ENCODE measurements at places on chromosomes 1 and 21. TPM values are rescaled to one million over a fixed set of nuclear protein-coding genes. Genes with fewer than 3 reads are reported as not detected.

Gene NIBAN1
- total RNA-seq = 16.8 TPM

Gene DIRAS3
- 0.21 TPM for total RNA-seq

Gene LAX1
- total RNA-seq = 14.2 TPM

DNA sequence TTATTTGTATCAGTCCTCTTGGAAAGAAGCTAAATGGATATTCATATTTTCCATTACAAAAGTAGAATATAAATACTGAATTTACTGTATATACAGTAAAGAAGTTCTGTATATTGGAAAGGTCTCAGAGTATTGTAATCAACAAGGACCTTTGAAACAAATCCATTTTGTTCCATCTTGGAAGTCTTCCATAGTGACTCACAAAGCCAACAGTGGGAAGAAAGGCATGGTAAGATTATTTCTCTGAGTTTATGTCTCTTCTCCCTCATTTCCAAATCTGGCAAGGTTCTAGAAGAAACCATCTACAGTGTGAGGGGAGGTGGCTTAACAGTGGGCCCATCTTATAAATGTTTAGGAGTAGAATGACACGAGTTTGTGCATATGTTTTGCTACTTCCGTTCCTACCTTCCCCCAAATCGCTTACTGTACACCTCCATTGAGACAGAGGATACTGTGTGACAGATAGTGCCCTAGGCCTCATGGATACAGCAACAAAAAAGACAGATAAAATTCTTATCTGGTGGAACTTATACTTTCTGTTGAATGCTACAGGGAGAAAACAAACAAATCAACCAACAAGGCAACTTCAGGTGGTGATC, 22.1 kb upstream of the SSX2IP start:
- no peak overlapping the region for H3K27ac ChIP-seq
- DNase-seq = no peak
- no peaks in the 10 kb centered on the region for H3K27me3 ChIP-seq
- no peaks in the 10 kb centered on the region for H3K36me3 ChIP-seq
- no peaks in the 10 kb centered on the region for H3K4me1 ChIP-seq
- no peak overlapping the region for H3K4me3 ChIP-seq

- H3K36me3 ChIP-seq = no peaks in the 10 kb centered on the region
- H3K27me3 ChIP-seq = no peaks in the 10 kb centered on the region
- DNase-seq = no peak
- H3K27ac ChIP-seq = no peak within 1 kb of the TSS
Observed at GRCh38 chr1:111227434-111227833, at the start of gene CHI3L2. CHI3L2 (plus strand) TSS chr1:111227713; CDS start chr1:111227730, 17 bp downstream.

GRCh38 chr1:201714542-201715329, 114.2 kb upstream of the IPO9 start:
- H3K36me3 ChIP-seq = no peaks in the 10 kb centered on the region
- DNase-seq = no peak
- H3K4me1 ChIP-seq = peaks cover 2% of the 10 kb centered on the region
- H3K27me3 ChIP-seq = no peaks in the 10 kb centered on the region
- H3K27ac ChIP-seq = no peak overlapping the region
- no peak overlapping the region for H3K4me3 ChIP-seq

DNA sequence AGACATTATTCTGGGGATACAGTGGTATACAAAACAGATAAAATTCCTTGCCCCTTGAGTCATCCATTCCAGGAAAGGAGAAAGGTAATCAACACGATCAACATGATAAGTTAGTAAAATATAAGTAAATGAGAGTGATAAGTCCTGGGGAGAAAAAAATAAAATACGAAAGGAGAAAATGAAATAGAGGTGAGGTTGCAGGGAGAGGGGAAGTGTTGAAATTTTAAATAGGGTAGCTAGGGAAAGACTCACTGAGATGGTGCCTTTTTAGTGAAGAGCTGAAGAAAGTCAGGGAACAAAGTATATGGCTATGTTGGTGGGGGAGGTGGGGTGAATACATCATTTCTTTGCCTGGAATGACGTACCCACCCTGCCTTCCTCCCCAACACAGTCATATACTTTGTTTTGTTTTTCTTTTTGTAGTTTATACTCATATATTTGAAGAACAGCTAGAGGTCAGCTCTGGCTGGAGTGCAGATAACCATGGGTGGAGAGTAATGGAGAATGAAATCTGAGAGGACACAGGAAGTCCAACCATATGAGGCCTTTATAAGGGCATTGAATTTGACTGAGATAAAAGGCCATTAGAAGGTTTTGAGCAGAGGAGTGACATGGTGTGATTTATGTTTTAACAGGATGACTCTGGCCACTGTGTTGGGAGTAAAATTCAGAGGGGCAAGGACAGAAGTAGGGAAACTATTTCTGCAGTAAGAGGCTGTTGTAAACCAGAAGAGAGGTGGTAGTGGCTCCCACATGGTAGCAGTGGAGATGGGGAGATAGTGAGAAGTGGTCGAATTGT, 54.8 kb downstream of the OSBPL9 start:
- no peak overlapping the region for H3K4me3 ChIP-seq
- H3K27me3 ChIP-seq = no peaks in the 10 kb centered on the region
- no peaks in the 10 kb centered on the region for H3K4me1 ChIP-seq
- no peak for DNase-seq

DNA sequence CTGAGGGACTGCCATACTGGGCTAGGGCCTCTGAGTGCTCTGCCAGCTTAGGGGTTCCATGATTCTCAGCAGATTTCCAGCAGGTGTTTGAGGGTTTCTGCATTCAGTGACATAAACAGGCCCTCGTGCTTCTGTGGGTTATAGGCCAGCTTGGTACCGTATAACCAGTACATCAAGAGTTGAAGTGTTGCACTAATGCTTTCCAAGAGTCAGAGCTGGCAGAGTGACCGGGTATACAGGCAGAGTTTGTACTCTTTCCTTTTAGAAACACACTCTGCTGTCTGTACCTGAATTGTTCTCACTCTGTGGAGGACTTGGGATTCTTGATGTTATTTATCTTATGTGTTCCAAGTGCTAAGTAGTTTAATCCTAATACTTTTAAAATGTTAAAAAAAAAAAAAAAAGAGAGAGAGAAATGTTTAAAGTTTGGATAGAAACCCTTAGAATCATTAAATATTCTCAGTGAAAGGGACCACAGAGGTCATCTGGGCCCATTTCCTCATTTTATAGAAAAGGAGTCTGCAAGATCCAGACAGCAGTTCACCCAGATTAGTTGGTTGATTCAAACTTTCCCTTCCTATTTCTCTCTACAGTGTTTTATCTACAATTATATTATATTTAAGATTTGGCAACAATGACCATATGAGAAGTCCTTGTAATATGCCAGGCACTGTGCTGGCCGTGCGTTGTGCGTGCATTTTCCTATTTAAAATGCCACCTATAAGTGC, 325.8 kb downstream of the KIF26B start:
- H3K4me3 ChIP-seq = no peak overlapping the region
- H3K36me3 ChIP-seq = no peaks in the 10 kb centered on the region
- no peak for DNase-seq
- no peaks in the 10 kb centered on the region for H3K4me1 ChIP-seq

GRCh38 chr1:10651793-10652192, 144.7 kb downstream of the CASZ1 start:
- no peaks in the 10 kb centered on the region for H3K4me1 ChIP-seq
- H3K4me3 ChIP-seq = no peak overlapping the region
- no peak for DNase-seq
- H3K27ac ChIP-seq = no peak overlapping the region
- H3K36me3 ChIP-seq = no peaks in the 10 kb centered on the region
- no peaks in the 10 kb centered on the region for H3K27me3 ChIP-seq

- H3K4me1 ChIP-seq = no peaks in the 10 kb centered on the region
- DNase-seq = no peak
- H3K4me3 ChIP-seq = no peak overlapping the region
- no peak overlapping the region for H3K27ac ChIP-seq
- no peaks in the 10 kb centered on the region for H3K36me3 ChIP-seq
Observed at GRCh38 chr1:197304638-197305200, 36.7 kb downstream of the CRB1 start.

- no peaks in the 10 kb centered on the region for H3K36me3 ChIP-seq
- H3K27ac ChIP-seq = no peak overlapping the region
- H3K4me1 ChIP-seq = no peaks in the 10 kb centered on the region
- no peak overlapping the region for H3K4me3 ChIP-seq
Observed at GRCh38 chr1:14392859-14393365, 205.6 kb upstream of the KAZN start.

DNA sequence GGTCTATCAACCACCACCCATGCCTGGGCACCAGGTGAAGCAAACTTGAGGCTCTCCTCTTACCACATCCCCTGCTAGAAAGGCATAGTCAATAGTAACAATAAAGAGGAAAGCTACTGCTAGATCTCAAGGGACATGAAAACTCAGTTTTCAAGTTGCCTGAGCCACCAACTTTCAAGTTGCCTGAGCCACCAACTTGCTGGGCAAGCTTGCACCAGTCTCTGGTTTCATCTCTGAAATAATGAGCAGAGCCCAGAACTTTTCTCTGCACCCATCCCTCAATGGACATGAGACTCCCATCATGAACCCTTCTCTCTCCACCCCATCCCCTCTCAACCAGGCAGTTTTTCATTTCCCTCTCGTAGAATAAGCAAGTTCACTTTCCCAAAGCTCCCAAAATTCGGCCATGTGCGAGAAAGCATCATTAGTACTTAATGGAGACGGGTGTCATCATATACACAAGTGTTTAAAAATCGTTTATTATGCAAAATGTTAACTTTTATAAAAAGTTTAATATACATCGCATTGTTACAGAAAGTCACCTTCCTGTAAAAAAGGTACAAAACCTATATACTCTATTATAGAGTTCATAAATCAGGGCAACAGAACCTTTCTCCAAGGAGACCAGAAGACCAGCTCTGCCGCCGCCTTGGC, 1.7 kb downstream of the ID3 start:
- peaks cover 36% of the 10 kb centered on the region for H3K27me3 ChIP-seq
- no peak for DNase-seq
- H3K4me1 ChIP-seq = peaks cover 68% of the 10 kb centered on the region
- H3K4me3 ChIP-seq = peak overlapping the region; percentile 91
- no peak overlapping the region for H3K27ac ChIP-seq
